ENCODE measurements at places on chromosomes 7 and 10. TPM values are rescaled to one million over a fixed set of nuclear protein-coding genes. Genes with fewer than 3 reads are reported as not detected.

Gene CYTH3
- total RNA-seq: 35.7 TPM

Gene FEZF1
- total RNA-seq: not detected

Gene VGF
- not detected for total RNA-seq

Gene FAM25G
- not detected for total RNA-seq

Gene HOXA9
- total RNA-seq: 4.0 TPM

Gene SCART1
- total RNA-seq: 2.1 TPM

Gene POM121L12
- total RNA-seq: not detected

All from pericardium fibroblast (primary cell).